GM18507 (cell line): ENCODE measurements at places on chromosomes 12 and 14.
A peak's percentile ranks its signal among the peaks of the same experiment; 100 is the strongest.

DNA sequence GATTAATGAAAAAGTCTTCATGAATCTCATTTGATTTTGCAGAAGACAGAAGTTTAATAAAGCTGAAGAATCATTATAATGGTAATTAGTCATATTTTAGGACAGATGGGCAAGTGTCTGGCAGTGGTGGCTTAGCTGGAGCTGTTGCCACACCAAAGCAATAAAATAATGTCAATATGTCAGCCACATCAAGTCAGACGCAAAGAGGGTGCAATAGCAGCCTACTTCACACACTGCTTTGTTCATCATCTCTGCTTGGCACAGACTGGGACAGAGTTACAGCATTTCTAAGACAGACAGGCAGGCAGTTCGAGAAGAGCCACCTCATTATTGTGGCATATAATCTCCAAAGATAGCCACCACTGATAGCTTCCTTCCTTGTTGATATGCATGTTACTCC, 16.9 kb upstream of the KRR1 start:
- no peak for DNase-seq

- no peak for DNase-seq
Observed at GRCh38 chr14:101252443-101253214, 308.7 kb upstream of the DIO3 start.

DNA sequence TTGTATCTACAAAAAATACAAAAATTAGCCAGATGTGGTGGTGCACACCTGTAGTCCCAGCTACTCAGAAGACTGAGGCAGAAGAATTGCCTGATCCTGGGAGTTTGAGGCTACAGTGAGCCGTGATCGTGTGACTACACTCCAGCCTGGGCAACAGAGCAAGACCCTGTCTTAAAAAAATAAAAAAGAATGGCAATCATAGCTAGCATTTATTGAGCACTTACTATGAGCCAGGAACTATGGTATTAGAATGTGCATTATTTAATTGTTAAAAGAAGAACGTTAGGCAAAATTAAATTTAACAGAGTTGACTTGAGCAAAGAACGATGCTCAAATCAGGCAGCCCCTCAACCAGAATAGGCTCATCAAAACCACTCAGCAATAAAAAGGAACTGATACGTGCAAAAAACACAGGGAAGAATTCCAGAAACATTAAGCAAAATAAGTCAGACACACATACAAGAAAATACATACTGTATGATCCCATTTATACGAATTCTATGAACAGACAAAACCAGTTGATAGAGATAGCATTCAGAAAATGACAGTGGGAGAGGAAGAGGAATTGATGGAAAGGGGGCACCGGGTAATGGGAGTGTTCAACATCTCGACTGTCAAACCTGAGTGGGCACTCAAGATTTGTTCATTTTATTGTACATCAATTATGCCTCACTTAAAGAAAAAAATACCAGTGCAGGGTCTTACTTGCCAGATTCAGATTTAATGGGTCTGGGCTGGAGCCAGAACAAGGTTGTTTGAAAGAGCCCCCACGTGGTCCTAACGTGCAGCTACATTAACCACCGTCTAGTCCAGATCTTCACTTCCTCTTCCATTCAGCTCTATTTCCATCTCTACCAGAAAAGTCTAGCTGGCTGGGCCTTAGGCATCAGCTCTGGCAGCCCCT, 8.0 kb downstream of the SCNN1A start:
- peak; percentile 47 for DNase-seq

- DNase-seq = no peak
Observed at GRCh38 chr12:38516418-38516817, 199.8 kb downstream of the ALG10B start.

GRCh38 chr14:97706819-97707218, 909.6 kb downstream of the VRK1 start:
- DNase-seq = no peak

GRCh38 chr14:69129264-69129880, 23.5 kb downstream of the DCAF5 start:
- DNase-seq = peak; percentile 38

- no peak for DNase-seq
Observed at GRCh38 chr12:67534681-67535080, 113.9 kb upstream of the DYRK2 start.
